ENCODE measurements at places on chromosomes 13 and 19.

DNA sequence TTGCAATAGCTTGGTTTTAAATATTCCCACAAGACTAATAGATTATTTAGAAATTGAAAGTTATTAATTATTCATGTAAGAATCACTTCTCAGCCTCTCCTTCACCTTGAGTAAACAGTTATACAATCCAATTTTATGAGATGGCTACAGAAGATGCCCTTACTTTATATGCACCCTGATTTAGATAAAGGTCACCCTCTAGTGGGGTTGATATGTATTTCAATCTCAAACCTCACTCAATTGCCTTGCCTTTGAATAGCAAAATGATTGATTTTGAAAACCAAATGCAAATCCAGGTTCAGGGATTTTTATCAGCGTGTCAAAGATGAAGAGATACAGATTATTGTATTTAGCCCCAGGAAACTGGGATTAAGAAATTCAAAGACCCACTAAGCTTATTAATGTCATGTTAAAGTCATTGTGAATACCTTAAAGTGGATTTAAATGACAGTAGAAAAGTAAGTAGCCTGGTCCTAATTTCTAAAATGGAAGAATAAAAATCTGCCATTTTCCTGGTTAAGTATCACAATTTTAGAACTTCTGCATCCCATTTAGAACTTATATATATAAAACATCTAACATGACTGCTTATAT is 305.1 kb downstream of the ITGBL1 start:
- DNase-seq, result no peak

- no peak for DNase-seq
Observed at GRCh38 chr13:29716493-29716892, 121.0 kb upstream of the SLC7A1 start.

GRCh38 chr13:55302568-55302967 is 1838.2 kb upstream of the PRR20A start:
- DNase-seq, result no peak

DNA sequence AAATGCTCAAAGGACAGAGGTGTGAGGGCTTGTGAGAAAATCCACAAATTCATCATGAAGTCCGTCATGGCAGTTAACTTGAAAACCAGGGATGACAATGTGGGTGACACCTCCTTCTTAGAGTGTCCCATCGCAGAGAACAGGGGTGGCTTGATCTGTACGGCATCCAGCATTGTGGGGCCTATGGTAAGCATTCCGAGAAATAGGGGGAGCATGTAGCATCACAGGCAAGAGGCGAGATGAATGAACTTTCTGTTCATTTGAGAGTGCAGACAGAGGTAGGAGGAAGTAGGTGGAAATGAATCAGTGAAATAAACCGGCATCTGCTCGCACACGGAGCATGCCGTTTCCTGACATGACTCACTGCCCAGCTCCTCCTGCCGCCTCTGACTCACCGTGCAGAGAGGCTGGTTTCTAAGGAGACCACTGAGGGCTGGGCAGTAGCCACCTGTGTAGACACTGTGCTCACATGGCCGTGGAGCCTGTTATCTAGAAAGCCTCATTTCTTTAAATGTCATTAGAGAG is 339.0 kb downstream of the RFC3 start:
- DNase-seq, result peak; percentile 91

- DNase-seq, result no peak
Observed at GRCh38 chr19:5908773-5909442, 4.2 kb downstream of the VMAC start.

- peak; percentile 67 for DNase-seq
Observed at GRCh38 chr19:7869453-7869909, 4.7 kb downstream of the PRR36 start.

- peak; percentile 83 for DNase-seq
Observed at GRCh38 chr19:10713317-10713716, 4.6 kb upstream of the DNM2 start.

GRCh38 chr13:43936647-43937046 is 56.9 kb downstream of the LACC1 start:
- no peak for DNase-seq

- DNase-seq, result no peak
Observed at GRCh38 chr19:35344511-35345031, 3.1 kb upstream of the FFAR1 start.

- DNase-seq, result no peak
Observed at GRCh38 chr13:98994080-98994479, 16.2 kb upstream of the DOCK9 start.

- DNase-seq, result no peak
Observed at GRCh38 chr13:59495936-59496512, 667.7 kb downstream of the DIAPH3 start.

DNA sequence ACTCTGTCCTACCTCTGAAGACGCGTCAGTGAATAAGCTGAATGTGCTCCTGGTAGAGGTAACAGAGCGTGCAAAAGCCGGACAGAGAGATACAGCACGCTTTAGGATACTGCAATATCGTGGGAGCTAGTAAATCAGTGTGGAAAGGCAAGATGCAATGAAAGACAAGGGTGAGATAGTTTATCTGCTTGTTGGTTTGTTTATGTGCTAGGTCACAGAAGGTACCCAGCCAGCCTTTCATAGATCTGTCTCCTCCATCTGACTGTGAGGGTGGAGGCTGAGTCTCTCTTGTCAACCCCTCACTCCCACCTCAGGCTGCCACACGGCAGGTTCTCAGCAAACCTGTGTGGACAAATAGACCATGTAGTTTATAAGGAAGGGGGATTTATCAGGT is 904 bp upstream of the GIPC1 start:
- no peak for DNase-seq

GRCh38 chr19:14472202-14472938 is 2.8 kb downstream of the PTGER1 start:
- peak; percentile 51 for DNase-seq

DNA sequence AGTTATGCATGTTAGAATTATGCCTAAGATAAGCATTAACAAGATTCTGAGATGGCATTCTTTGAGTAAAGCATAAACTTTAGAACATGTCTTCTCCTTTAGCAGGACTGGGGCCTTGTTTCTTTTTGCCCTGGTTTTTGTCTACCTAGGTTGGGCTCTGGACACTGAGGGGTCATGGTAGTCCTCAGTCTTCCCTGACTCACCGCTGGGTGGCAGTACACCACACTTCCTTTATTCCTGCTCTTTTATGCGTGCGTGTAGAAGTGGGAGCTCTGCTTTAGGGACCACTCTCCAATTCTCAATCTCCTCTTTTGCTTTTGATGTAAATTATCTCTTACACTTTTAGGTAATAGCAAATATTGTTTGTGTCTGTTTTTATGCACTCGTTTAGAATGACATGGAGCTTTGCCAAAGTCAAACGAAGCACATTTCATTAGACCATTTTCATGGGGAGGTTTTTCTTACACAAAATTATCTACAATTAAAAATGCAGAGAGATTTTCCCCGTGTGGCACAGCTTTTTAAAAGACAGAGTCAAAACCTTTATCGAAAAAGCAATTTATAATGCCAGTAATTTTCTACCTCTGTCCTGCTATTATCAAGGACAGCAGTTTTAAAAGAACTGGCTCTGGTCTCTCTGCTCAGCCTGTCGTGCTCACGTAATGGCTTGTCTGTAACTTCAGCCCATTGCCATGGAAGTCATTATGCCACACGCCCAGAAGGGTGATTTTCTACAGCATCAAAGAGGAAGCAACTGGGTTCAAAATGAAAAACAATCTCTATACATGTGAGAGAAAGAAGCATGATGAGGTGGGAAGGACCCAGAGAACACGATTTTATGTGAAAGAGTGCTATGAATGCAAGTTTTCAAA is 413.9 kb downstream of the COG6 start:
- peak; percentile 69 for DNase-seq

Data from small intestine (tissue), 16 donors.